ENCODE measurements at places on chromosomes 11 and 22. TPM values are rescaled to one million over a fixed set of nuclear protein-coding genes. Genes with fewer than 3 reads are reported as not detected.

DNA sequence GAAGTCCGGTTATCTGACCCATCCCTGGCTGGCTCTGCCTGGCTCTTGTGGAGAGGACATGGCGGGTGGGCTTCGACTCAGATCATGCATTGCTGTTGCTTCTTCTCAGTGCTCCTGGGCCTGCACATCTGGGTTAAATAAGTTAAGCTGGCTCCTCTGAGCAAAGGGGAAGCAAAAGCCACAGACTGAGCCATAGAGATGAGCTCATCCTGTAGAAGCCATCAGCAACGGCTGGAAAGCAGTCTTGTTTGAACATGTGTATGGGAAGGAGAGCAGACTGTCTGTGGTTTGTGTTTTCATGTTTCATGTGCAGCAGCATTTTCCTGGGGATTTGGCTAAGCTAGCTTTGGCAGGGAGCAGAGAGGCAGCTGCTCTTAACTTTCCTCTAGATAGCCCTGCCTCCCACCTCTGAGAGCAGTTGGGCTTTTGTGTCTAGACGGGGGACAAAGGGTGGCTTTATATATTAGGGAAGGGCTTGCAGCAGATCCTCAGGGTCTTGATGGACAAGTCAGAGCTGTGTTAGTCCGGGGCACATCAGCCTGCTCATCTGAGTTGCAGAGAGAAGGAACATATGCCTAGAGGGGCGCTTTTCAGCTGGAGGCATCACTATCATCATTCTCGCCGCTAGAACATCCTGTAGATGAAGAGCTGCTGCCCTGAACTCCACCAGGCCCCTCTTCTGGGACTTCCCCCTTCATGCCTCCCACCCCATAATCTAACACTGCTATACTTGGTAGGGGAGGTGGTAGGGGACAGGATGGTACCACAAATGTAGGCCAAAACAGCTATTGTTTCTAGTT is 14.9 kb downstream of the DCPS start:
- DNase-seq = no peak

Gene LMO1
- polyA plus RNA-seq = 2.7 TPM

DNA sequence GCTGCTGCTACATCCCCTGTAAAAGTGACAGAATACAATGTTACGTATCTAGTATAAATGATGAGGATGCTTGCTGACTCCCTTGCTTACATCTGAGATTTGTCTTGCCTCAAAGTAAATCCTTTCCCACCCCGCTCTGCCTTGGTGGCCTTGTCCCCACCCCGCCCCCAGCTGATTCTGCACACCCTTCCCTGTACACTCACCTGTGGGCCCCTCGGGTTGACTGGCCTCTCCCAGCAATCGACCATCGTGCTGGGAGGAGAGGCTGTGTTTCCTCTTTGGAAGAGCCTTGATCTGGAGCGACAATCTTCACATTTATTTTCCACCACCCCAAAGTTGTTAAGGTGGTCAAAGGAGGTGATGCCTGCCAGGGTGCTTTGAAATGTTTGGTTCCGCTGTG is 249.4 kb downstream of the TBC1D22A start:
- DNase-seq = no peak

DNA sequence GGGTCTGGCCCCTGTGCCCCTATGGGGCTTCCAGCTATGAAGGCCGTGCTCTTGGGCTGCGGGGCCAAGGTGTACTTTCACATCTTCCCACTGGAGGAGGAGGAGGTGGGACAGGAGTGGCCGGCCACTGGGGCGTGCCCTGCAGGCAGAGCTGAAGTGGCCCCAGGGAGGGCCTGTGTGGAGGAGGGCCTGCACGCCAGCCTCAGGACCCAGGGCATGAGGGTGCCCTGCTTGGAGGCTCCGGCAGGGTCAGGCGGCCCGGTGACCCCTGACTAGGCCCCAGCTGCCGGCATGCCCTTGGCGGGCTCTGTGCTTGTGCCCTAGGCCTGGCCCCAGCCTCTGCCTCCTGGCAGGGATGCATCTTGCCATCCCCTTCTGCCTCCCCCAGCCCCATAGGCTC is 5.2 kb downstream of the PRR5 start:
- no peak for DNase-seq

- no peak for DNase-seq
Observed at GRCh38 chr11:14861680-14862079, 30.4 kb downstream of the CYP2R1 start.

DNA sequence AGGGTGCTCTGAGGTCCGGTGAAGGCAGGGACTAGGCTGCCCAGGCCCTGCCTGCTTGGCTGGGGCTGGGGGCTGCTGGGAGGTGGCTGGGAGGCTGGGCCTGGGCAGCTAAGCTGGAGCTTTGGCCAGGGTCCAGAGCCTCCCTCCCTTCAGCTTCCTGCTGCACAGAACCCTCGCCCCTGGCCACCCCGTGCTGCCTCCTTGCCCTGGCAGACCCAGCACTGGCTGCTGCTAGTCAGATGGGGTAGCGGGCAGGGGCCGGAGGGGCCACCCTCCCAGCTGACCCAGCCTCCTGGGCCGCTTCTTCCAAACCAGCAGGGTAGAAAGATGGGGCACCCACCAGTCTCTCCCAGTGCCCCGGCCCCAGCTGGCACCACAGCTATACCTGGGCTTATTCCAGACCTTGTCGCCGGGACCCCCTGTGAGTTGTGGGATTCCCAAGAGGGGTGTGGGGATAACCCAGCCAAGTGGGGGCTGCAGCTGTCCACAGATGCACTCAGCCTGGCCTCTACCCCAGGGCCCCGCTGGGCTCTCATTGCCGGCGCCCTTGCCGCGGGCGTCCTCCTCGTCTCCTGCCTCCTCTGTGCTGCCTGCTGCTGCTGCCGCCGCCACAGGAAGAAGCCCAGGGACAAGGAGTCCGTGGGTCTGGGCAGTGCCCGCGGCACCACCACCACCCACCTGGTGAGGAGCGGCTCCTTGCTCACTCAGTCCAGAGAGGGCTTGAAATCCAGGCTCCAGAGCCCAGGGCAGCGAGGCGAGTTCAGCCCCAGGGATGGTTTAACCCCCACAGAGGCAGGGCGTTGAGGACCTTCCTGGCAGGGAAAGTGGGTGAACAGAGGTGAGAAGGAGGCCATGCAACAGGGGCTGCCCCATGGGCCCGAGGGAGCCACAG is at the start of gene SYT8:
Gene SYT8, plus strand, starts transcription at position 212 of the 892 bp plus-strand sequence. Its CDS starts 116 bp downstream, at position 328.
- DNase-seq = no peak

Gene THY1
- 16.5 TPM for polyA plus RNA-seq

DNA sequence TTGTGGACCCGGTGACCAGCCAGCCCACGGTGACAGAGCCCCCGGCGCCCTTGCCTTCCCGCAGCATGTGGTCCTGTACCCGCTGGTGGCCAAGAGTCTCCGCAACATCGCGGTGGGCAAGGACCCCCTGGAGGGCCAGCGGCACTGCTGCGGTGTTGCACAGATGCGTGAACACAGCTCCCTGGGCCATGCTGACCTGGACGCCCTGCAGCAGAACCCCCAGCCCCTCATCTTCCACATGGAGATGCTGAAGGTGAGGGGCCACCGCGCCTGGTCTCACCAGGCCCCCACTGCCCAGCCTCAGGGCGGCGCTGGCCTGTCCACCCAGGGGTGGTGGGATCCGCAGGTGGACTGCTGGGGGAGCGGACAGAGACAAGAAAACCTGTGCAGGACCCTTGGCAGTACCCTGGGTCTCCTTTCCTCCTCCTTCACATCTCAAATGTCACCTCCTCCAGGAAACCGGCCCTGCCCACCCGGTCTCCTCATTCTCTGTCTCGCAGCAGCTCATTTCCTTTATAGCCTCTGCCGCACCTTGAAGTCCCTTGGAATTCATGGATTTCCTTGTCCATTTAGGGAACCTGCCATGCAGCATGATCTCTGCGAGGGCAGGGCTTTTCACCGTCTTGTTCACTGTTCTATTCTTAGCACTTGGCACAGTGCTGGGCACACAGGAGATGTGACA is 6.5 kb downstream of the AIP start:
- no peak for DNase-seq
